ENCODE measurements at places on chromosomes 13 and 19.

- DNase-seq = no peak
Observed at GRCh38 chr13:30923418-30923817, 9.0 kb upstream of the TEX26 start.

DNA sequence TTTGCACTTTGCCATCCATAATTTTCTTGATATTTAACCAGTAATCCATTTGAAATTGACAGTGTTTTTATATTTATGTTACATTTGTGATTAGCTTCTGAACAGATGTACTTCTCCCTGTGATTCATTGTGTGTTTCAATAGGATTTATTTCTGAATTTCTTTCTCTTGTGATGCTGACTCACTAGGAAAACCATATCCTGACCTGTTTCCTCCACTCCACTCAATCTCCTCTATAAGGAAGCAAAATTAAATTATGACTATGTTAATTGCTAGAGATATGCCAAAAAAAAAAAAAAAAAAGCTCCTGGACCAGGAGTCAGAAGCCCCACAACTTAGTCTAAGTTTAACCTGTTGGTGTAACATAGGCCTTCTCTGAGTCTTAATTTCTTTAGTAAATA is 614.6 kb upstream of the SPRY2 start:
- DNase-seq = no peak

GRCh38 chr19:49946415-49946814 is 14.6 kb downstream of the SIGLEC11 start:
- no peak for DNase-seq

DNA sequence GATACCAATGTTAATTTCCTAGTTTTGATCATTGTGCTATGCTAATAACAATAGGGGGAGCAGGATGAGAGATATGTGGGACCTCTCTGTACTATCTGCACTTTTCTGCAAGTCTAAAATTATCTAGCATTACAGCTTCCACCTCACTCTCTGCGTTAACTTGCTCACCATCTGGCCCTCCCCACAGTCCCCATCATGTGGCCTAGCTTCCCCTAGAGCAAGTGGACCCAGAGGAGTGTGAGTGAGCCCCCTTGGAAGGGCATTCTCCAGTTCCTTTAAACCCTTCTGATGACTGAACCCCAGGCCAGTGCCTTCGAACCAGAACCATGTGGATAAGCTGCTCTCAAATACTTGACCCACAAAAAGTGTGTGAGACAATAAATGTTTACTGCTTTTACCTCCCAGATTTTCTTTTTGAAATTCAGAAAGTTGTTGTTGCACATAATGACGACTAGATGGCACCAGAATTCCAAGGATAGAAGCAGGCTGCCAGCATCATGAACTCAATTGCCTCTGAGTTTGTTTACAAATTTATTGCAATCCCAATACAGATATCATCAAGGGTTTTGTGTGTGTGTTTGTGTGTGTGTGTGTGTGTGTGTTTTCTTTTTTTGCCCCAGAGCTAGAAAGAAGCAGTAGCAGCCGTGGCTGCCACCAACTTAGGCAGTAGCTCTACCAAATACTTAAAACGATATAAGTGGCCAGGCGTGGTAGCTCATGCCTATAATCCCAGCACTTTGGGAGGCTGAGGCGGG is 49.0 kb upstream of the ZNF780A start:
- DNase-seq = no peak

GRCh38 chr13:22086597-22087330 is 415.9 kb downstream of the FGF9 start:
- DNase-seq = no peak

GRCh38 chr19:11574689-11575088 is 2.8 kb downstream of the ACP5 start:
- DNase-seq = no peak

- DNase-seq = no peak
Observed at GRCh38 chr19:1411255-1412191, 4.1 kb downstream of the DAZAP1 start.

- no peak for DNase-seq
Observed at GRCh38 chr19:10888421-10888866, 17.1 kb downstream of the CARM1 start.

DNA sequence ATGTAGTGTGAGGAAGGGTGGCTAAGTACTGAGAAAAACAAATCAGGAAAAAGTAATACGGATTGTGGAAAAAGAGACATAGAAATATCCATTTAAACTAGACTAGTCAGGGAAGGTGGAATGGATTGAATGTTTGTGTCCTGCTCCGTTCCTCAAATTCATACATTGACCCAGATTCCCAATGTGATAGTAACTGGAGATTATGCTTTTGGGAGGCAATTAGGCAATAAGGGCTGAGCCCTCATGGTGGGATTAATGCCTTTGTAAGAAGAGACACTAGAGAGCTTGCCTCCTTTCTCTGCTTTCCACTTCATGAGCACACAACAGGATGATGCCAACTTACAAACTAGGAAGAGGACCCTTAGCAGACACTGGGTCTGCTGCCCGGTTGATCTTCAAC is 765.2 kb upstream of the GPC6 start:
- DNase-seq = no peak

GRCh38 chr13:79403113-79403512 is 2.9 kb downstream of the RBM26 start:
- DNase-seq = no peak

GRCh38 chr19:38152461-38153379 is 71.3 kb downstream of the DPF1 start:
- DNase-seq = no peak

DNA sequence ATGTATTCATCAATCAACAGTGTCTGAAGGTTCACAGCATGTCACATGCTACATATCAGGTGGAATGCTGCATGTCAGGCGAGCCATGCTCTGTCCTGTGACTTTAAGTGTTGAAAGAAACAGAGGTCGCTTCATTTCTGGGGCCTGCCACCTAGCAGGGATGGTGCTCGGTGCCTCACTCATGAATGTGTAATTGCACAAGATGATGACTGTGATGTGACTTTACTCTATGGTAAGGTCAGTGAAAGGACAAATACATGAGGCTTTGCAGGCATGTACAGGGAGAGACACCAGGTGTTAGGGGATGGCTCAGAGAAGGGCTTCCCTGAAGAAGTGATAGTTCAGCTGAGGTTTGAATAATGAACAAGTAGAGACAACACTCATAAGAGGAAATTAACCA is 66.7 kb downstream of the FRY start:
- no peak for DNase-seq

DNA sequence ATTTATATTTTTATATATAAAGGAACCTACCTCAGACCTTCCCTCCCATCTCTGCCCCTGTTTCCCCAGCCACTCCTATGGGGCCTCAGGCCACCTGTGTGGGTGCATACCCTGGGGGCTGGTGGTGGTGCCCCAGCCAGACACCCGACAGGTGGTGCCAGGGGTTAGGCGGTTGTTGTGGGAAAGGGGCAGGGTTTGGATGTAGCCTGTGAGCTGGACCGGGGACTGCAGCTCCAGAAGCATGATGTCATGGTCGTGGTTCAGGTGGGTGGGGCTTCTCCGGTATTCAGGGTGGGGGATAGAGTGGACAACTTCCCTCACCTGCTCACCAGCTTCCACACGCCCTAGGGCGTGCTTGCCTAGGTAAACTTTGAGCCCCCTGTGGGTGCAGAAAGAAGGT is 5.2 kb downstream of the KLK13 start:
- DNase-seq = no peak

GRCh38 chr13:98797456-98797855 is 45.0 kb upstream of the SLC15A1 start:
- DNase-seq = no peak

GRCh38 chr13:19836472-19836871 is 27.0 kb downstream of the ZMYM5 start:
- no peak for DNase-seq

DNA sequence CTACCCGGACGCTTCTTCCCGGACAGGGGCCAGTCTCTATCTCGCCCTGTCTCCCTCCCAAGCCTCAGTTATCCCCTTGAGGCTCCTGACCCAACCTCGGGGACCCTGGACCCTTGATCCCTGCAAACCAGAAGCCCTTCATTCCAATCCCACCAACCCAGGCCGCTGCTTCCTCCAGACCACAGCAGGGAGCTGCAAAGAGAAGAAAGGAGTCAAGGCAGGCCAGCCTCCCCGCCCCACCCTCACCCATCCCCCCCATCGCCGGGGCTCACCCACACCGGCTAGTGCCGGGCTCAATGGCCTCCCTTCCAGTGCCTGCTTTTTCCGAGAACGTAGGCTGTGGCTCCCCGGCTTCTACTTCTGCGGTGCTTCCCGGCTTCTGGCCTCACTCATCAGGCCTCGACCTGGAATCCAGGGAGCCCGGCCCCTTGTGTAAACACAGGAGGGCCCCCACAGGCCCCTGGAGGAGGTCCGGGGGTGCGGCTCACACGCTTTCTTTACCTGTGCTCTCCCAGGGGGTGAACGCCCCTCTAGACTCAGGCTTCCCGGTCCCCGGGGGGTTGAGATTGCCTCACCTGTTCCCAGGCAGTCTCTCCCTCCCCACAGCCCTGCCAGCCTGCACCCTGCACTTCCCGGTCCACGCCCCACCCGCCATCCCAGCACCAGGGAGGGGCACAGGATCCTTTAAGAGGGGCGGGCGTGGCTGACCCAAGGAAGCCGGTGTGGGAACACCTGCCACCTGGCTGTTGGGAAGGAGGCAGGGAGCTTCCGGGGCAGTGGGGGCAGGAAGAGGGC is at the start of gene FAM83E:
Gene FAM83E, minus strand, starts transcription at position 641 of the 795 bp plus-strand sequence. CDS start 1,704 bp downstream, outside the sequence.
- DNase-seq = no peak

DNA sequence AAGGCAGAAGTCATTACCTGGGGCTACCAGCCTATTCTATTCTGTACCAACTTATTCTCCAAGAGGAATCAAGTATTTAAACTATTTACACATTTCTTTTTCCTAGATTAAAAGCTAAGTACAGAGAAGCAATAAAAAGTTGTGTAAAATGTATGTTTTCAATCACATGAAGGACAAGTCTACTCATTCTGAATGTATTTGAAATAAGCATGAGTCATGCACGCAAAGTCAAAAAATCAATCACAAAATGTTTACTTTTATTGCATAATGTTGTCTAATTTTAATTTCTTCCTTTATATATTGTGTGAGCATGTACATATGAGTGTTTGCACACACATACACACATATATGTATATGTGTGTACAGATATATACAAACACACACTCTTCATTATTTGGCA is 136.7 kb downstream of the DACH1 start:
- no peak for DNase-seq

- no peak for DNase-seq
Observed at GRCh38 chr19:28316464-28316863, 896.5 kb downstream of the UQCRFS1 start.

- DNase-seq = no peak
Observed at GRCh38 chr13:97798836-97799235, 154.6 kb upstream of the IPO5 start.

- no peak for DNase-seq
Observed at GRCh38 chr13:102291587-102292218, 110.1 kb downstream of the FGF14 start.

GRCh38 chr13:31009166-31009565 is 76.7 kb downstream of the TEX26 start:
- DNase-seq = no peak

DNA sequence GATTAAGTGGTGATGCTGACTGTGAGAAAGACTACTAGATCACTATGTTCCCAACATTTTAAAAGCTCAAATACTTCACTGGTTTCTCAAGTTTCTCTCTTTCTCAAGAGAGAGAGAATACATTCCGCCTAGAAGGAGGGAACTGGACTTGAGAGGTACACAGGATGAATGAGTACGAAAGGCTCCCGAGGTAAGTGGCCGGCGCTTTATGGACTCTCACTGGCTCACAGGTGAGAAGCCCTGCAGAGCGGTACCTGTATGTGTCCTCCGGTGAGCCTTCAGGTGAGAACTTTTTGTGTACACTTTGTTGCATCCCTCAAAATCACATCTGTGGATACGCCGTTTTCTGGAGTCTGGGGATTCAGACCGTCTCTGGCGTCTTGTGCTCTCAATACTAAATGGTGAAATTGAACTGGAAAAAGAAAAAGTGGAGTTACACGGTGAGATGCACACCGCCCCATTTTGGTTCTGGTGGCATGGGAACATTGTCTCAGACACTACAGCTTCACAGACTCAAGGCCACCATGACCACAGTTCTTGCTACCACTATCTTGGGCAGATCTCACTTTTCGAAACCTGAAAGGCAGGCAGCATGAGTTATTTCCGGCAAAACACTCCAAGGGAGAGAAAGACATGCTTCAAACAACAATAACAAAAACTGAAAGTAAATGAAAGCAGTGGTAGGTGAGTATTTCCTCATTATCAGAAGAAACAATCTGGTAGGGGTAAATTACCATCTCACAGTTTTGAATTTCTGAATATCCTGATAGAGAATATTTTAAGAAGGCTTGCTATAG is 418.9 kb downstream of the KLF12 start:
- peak; percentile 26 for DNase-seq

- DNase-seq = no peak
Observed at GRCh38 chr19:2288818-2289713, 7.1 kb upstream of the PEAK3 start.

GRCh38 chr13:31747966-31748365 is 8.6 kb downstream of the RXFP2 start:
- DNase-seq = no peak
